ENCODE measurements at places on chromosomes 13 and 19. TPM values are rescaled to one million over a fixed set of nuclear protein-coding genes. Genes with fewer than 3 reads are reported as not detected.

Gene IRF2BP1
- 20.8 TPM for polyA plus RNA-seq

Gene ZNF628
- polyA plus RNA-seq = 5.0 TPM

Gene KIR2DL4
- not detected for polyA plus RNA-seq

Gene MRPL34
- polyA plus RNA-seq = 37.1 TPM

Gene SIGLEC14
- polyA plus RNA-seq = 1.9 TPM

Gene KLK8
- polyA plus RNA-seq = not detected

Gene IRGC
- polyA plus RNA-seq = not detected

DNA sequence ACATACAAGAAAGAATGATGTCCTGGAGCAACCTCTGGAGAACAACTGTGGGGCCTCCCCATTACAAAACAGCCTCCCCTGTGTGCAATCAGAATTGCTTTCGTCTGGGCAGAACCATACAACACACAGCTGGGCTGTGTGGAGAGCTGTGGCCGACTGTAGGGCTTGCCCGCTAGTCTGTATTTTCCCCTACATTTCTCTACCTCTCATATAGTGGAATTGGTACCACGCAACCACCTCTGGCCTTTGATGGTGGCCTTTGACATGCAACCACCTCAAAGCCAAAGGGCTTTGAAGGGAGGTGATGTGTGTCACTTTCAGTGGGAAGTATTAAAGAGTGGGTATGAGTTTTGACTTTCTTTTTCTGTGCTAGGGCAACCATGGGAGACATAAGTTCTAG, 34.0 kb downstream of the GARRE1 start:
- no peak for DNase-seq

DNA sequence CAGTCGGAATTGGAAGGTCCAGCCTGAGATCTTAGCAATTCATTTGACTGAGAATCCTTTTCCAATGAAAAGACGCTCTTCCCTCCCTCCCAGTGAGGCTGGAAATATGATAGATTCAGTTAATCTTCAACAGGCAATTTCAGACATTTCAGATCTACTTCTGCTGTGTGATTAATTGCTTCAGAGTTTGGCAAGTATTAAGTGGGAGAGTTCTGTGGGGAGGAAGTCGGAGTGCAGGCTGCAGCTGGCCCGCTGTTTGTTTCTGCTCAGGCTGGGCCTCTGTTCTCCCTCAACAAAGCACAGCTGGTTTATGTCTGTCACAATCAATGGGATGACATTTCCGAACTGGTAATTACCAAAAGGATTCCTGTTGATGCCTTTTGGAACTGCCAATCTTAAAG, 178.2 kb downstream of the NDFIP2 start:
- DNase-seq = peak; percentile 72

DNA sequence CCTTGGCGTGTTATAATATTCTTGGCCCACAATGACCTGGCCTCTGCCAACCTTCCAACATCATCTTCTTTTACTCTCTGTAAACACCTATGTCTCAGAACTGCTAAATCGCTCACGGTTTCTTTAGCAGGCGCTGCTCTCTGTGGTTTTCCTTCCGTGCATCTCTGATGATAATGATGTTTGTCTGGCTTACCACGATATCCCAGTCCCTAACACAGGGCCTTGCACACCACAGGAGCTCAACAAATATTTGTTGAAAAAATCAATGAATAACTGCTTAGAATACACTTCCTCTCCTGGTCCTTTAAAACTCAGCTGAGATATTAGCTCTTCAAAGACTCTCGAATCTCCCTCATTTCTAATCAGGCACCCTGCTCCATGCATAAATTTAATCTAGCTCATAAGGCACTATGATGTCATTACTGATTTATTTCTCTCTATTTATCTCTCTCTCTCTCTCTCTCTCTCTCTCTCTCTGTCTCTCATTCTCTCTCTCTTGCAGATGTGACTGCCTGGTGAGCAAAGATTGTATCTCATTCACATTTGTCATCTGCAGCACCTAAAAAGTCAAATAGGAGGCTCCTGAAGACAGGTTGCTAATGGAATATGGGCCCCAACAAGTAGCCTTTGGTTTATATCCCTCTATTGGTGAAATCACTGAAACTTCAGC, 206.4 kb downstream of the NHLRC3 start:
- no peak for DNase-seq

- DNase-seq = no peak
Observed at GRCh38 chr19:47377208-47377701, 28.1 kb downstream of the DHX34 start.

DNA sequence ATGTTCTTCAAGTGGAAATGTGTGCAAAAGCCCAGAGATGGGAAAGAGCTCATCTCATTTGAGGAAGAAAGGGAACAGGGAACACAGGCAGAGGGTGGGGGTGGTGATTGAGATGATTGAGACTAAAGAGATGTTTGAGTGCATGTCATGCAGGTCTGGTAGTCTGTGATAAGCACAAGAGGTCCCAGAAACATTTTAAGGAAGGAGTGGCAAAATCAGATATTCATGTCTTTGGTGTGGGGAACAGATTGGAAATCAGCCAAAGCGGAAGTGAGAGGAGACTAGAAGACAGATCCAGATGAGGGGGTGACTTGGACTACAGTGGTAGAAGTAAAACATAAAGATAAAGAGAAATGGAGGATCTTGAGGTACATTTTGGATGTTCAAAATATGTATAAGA, 39.4 kb upstream of the DACH1 start:
- DNase-seq = no peak

DNA sequence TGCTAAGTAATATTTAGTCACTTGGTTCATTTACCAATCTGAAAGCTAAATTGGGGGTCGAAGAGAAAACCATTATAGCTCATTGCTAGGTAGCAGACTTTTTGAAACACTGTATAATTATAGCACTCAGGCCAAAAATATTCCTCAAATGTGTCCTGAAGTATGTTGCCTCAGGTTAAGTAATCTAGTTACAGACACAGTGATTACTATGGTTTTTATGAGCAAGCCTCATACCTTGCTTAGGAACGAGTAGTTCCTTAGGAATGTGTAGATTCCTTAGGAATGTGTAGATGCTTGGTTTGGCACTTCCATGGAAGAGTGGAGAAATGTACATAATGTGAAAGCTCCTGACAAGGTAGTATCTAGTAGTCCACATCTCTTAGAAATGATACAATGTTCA, 387.5 kb downstream of the LMO7 start:
- DNase-seq = no peak

- DNase-seq = no peak
Observed at GRCh38 chr19:54010474-54010873, 19.0 kb downstream of the CACNG6 start.

GRCh38 chr19:45778010-45778661, 4.2 kb downstream of the DMPK start:
- DNase-seq = no peak

DNA sequence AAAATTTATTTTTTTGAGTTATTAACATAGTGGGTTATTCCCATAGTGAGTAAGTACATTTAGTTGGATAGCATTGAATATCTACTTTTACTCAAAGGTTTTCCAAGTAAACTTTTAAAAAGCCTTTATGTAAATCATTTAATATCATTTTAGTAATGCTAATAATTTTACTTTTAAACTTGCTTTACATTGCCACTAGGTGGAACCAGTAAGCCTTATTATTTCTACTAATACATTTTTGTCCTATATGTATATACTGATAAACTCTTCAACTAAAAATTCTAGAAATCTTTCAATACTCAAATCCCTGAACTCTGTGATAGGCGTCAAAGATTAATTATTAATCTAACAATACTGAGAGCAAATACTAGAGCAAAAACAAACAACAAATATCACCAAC, 1709.2 kb upstream of the PCDH20 start:
- DNase-seq = peak; percentile 3

DNA sequence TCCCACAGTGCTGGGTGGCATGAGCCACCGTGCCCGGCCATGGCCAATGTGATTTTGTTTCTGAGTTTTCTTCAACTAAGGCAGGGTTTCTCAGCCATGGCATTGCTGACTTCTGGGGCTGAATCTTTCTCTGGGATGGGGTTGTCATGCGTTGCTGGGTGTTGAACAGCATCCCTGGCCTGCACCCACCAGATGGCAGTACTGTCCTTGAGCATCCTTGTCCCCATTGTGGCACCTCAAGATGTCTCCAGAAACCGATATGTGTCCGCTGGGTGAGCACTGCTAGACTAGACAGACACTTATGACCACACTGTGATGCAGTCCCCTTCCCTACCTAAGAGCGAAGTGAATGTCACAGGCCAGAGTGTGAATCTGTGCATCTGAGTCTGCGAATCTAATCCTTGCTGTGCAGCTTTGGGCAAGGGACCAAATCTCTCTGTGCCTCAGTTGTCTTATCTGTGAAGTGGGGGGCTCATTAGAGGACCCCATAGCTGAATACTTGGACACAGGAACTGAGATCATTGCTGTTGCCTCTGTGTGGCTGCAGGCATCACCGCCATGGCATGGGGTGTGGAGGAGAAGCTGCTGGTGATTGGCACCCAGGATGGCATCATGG, 50.3 kb upstream of the SIN3B start:
- peak; percentile 34 for DNase-seq
